ENCODE measurements at places on chromosomes 3 and 15. TPM values are rescaled to one million over a fixed set of nuclear protein-coding genes. Genes with fewer than 3 reads are reported as not detected.

MB21D2 gene
- total RNA-seq, result 15.1 TPM

MON1A gene
- 10.4 TPM for total RNA-seq

OSBPL10 gene
- 1.8 TPM for total RNA-seq

SLC4A7 gene
- 38.5 TPM for total RNA-seq

SPINK8 gene
- not detected for total RNA-seq

TTLL13 gene
- not detected for total RNA-seq

PDIA3 gene
- total RNA-seq, result 150 TPM

PIGZ gene
- total RNA-seq, result 5.1 TPM

DNA sequence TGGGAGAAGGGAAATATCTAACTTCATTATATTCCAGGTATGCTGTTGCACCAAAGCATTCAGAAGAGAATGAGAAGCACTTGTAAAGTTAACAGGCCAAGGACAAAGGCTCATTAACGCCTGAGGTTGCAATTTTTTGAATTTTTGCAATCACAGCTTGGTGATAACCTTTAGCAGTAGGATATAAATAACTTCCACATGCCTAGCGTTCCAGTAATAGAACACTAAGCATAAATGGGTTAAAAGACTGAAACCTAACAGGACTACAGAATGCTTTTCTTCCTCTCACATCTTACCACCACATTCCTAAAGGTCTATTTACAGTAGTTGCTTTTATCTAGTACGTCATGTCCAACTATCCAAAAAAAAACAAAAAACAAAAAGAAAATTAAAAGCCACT is 57.4 kb upstream of the IMPG2 start:
- no peaks in the 10 kb centered on the region for H3K36me3 ChIP-seq
- H3K4me1 ChIP-seq, result peaks cover 29% of the 10 kb centered on the region
- no peaks in the 10 kb centered on the region for H3K27me3 ChIP-seq
- DNase-seq, result no peak
- no peak overlapping the region for H3K4me3 ChIP-seq

DNA sequence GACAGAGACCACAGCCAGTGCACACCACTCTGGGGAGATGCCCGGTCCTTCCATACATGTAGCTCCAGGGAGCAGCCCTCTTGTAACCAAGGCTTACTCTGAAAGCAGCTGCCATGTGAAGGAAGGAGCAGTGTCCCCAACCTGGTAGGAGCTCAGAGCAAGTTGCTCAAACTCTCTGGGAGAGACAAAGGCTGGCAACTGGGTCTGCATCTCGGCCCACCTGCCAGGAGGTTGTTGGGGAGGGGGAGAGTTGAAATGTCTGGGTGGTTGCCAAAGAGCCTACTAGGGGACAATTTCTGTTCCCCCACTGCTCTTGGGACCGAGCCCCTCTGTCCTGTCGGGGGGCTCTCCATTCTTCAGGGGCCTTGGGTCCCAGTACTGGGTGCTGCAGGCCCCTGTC is 309.9 kb downstream of the TLE3 start:
- no peaks in the 10 kb centered on the region for H3K27me3 ChIP-seq
- H3K36me3 ChIP-seq, result no peaks in the 10 kb centered on the region
- H3K4me3 ChIP-seq, result no peak overlapping the region
- no peaks in the 10 kb centered on the region for H3K4me1 ChIP-seq

GRCh38 chr15:36458411-36458810 is 121.0 kb upstream of the CDIN1 start:
- H3K4me3 ChIP-seq, result no peak overlapping the region
- H3K4me1 ChIP-seq, result no peaks in the 10 kb centered on the region
- H3K36me3 ChIP-seq, result no peaks in the 10 kb centered on the region
- H3K27ac ChIP-seq, result no peak overlapping the region

- no peaks in the 10 kb centered on the region for H3K27me3 ChIP-seq
- no peak overlapping the region for H3K4me3 ChIP-seq
- no peak for DNase-seq
- H3K36me3 ChIP-seq, result no peaks in the 10 kb centered on the region
Observed at GRCh38 chr3:21390856-21391255, 360.2 kb downstream of the ZNF385D start.

DNA sequence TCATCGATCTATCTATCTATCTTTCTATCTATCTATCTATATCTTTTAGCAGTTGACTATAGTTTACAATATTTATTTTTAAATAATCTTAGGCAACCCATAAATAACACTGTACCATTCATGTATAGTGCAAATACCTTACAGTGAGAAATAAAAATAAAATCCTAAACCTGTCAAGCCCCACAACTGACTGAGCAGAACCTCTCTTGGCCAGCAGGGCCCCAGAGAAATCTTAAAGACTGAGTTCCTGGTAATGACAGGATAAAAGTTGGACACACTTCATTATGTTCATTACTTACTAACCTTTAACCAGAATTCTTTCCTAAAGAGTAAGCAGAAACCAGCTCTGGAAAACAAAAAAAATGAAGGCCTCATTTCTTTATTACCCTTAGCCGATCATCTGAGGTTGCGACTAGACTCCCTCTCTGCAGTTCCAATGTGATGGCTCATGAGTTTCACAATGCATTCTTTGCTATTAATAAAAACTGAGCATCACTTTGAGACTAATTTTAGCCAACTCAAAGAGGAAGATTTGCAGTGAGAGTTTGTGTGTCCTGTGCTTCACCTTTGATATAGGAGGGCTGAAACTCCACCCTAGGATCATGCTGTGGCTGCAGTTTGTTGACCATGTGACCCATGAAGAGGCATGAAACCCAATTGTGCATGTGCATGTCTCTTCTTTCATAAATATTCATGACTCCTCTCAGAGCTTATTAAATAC is 1072.0 kb downstream of the NSUN3 start:
- H3K36me3 ChIP-seq, result no peaks in the 10 kb centered on the region
- no peak for DNase-seq
- H3K27me3 ChIP-seq, result no peaks in the 10 kb centered on the region
- H3K27ac ChIP-seq, result no peak overlapping the region

GRCh38 chr15:76935620-76936019 is 4.1 kb downstream of the RCN2 start:
- H3K4me3 ChIP-seq, result no peak overlapping the region
- no peak overlapping the region for H3K27ac ChIP-seq
- peaks cover 38% of the 10 kb centered on the region for H3K36me3 ChIP-seq
- no peaks in the 10 kb centered on the region for H3K27me3 ChIP-seq

- peaks cover 21% of the 10 kb centered on the region for H3K4me1 ChIP-seq
- DNase-seq, result no peak
- H3K36me3 ChIP-seq, result no peaks in the 10 kb centered on the region
- H3K27ac ChIP-seq, result no peak overlapping the region
- H3K27me3 ChIP-seq, result peaks cover 28% of the 10 kb centered on the region
Observed at GRCh38 chr3:180678231-180678630, 1.1 kb downstream of the CCDC39 start.

DNA sequence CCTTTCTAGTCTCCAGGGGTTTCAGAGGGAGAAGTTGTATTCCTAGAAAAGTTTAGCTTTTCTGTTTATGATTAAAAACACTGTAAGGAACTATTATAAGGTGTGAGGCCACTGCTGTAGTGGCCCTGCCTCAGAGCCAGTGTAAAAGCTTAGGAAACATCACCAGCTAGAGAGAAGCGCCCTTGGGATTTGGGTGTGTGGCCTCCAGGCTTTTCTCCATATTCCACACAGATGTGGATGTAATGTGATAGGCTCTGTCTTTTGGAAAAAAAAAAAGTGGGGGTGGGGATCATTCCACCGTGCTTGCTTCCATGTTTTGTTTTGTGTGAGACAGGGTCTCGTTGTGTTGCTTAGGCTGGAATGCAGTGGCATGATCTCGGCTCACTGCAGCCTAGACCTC is 13.9 kb downstream of the SEC61A1 start:
- H3K27ac ChIP-seq, result no peak overlapping the region
- no peaks in the 10 kb centered on the region for H3K4me1 ChIP-seq
- H3K27me3 ChIP-seq, result no peaks in the 10 kb centered on the region
- H3K4me3 ChIP-seq, result no peak overlapping the region

Data from stomach (tissue), 19 donors.